ENCODE measurements at places on chromosomes 12 and 14.
A peak's percentile ranks its signal among the peaks of the same experiment; 100 is the strongest.

GRCh38 chr14:34324363-34324795 lies 137.7 kb downstream of the SPTSSA start:
- DNase-seq: peak; percentile 49

DNA sequence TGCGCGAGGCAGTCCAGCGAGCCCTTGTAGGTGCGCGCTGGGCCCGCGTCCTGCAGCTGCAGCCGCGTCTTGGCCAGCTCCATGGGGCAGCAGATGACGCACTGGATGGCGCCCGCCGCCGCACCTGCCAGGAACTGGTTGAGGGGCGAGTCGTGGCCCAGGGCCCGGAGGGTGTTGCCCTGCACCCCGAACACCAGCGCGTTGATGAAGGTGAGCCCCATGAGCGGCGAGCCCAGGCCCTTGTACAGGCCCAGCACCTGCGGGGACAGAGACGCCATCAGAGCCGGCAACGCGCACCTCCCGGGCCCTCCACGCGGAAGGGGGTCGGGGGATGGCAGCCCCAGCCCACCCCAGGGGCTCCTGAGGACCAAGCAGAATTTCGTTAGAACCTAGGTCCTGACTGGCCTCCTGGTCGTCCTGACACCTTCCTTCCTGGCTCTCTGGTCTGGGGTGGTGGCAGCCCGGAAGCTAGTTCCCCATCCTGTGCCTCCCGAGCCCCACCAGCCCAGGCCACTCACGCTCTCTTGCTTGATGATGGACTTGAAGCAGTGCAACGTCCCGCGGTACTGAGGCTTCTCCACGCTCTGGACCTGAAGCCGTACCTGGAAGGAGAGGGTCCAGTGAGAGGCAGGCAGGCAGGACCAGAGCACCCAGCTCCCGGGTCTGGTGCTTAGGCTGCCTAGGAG lies 13.3 kb downstream of the SLC25A29 start:
- no peak for DNase-seq

DNA sequence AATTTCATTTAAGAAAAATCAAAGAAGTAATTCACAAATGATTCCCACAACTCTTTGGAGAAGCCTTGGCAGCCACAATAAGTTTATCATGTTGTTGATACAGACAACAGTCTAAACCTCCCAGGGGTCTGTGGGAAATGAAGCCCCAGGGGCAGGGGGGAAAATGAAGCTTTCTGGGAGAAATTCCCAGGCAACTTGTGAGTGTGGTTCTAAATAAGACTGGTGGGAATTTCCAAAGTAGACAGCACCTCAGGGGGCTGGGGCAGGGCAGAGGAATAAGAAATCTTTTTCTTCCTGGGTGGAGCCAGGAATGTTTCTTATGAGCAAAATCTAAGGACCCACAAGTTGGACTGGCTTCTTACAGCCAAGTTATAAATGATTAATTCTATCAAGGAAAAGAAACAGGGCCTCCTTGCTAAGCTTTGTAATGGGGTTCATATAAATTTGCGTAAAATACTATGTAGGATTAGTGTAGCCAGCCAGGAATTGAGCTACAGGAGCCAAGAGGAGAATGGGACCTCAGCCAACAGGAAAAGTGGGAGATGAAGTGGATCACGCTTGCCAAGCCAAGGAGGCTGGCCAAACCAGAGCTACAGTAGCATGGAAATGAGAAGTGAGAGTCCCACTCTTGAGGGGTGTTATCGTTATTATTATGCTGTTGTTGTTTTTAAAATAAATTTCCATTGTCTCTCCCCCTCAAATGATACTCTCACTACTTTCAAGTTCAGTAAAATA lies 182.9 kb upstream of the FAR2 start:
- peak; percentile 92 for DNase-seq

DNA sequence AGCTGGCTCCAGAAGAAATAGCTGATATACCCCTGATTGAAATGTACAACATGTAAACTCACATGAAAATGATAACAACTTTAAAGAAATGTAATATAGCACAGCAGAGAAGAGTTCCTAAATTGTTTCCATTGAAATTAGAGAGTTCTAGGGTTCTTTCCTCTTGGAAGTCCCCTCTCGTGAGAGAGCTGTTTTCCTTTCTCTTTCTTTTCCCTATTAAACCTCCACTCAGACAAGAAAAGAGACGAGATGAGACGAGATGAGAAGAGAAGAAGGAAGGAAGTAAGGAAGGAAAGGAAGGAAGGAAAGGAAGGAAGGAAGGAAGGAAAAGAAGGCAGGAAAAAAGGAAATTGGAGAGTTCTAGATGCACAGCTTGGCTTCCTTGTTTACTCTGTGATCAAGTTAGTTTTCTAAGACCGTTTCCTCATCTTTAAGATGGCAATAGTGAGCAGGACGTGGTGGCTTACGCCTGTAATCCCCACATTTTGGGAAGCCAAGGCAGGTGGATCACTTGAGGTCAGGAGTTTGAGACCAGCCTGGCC lies 11.9 kb downstream of the DRAM1 start:
- no peak for DNase-seq

GRCh38 chr14:36655571-36655962 lies 6.1 kb upstream of the PAX9 start:
- DNase-seq: no peak

GRCh38 chr12:80892597-80893445 lies 44.9 kb downstream of the LIN7A start:
- no peak for DNase-seq

GRCh38 chr14:34980337-34980900 lies 2.4 kb upstream of the SRP54 start:
- DNase-seq: no peak

GRCh38 chr12:49582850-49583249 lies 14.9 kb upstream of the MCRS1 start:
- no peak for DNase-seq

DNA sequence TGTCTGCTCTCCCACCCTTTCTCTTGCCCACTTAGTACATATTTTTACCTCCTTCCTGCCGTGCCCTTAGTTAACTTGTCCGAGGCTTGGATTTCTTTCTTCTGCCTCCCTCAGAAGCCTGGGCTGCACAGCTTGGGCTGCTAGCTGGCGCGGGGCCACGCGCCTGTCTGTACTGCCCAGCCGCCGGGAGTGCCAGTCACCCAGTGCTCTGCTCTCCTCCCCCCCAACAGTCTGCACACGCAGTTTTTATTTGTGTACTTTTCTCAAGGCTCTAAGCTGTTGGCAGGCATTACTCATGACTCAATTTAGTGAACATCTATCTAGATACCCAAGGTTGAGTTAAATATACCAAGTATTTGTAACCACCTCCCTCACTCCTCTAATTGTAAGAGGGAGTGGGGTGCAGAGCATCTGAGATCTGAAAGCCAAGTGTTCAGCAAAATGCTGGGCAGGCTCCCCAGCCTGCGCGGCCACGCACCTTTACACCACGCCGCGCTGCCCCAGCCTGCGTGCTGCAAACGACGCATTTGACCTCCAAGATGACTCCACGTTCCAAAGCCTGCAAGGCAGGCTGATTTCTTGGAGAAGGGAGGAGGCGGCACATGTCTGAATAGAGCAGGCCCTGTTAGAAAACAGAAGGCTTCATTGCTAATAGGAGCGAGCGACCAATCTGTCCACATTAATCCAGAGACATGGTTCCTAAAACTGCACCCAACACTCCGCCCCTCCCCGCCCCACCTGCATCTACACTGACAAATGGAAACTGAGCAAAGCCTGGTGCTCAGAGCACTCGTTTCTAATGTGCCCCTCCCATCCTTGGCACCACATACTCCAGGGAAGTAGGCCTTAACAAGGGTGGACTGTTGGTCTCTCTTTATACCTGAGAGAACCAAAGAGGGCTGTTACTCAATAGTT lies 18.2 kb upstream of the CACNA2D4 start:
- DNase-seq: peak; percentile 36

DNA sequence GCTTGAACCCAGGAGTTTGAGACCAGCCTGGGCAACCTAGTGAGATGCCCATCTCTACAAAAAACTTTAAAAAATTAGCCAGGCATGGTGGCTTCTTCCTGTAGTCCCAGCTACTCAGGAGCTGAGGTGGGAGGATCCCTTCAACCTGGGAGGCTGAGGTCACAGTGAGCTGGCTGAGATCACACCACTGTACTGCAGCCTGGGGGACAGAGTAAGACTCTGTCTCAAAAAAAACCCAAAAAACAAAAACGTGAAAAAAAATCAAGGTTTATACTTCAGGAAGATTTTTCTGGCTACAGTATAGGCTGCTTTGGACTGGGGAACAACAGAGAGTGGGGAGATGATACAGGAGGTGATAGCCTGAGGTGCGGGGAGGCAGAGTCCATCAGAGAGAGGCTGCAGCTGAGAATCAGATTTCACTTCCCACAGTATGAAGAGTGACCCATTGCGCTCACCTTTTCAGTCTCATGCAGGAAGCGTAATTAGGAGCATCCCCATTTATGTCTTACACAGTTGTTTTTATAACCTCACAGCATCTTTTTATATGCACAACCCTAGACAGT lies 28.9 kb downstream of the DNAH10 start:
- DNase-seq: no peak

GRCh38 chr14:71321574-71322315 lies 414.5 kb downstream of the PCNX1 start:
- DNase-seq: peak; percentile 95

DNA sequence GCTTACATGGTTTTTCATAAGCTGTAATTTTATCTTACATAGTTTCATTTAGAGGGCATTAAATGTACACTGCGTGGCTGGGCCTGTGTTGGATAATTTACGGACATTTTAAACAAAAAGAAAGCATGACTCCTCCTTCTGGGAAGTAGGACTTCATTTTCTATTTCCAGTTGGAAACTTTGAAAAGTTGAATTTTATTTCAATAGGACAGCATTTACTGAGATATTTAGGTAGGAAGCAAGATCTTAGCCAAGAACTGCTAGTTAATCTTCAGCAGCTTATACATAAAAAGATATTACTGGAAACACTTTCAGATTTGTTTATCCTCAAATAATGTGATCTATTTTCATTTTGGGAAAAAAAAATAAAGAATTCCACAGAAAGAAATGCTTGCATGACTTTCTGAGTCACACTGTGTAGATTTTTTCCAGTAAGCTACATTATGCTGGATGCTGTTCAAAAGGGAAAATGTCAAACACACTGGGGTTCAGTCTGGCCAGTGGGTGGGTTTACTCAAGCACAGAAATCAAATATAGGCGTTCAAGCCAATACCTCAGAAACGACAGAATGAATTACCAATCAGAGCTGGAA lies 239.4 kb upstream of the KRR1 start:
- no peak for DNase-seq

DNA sequence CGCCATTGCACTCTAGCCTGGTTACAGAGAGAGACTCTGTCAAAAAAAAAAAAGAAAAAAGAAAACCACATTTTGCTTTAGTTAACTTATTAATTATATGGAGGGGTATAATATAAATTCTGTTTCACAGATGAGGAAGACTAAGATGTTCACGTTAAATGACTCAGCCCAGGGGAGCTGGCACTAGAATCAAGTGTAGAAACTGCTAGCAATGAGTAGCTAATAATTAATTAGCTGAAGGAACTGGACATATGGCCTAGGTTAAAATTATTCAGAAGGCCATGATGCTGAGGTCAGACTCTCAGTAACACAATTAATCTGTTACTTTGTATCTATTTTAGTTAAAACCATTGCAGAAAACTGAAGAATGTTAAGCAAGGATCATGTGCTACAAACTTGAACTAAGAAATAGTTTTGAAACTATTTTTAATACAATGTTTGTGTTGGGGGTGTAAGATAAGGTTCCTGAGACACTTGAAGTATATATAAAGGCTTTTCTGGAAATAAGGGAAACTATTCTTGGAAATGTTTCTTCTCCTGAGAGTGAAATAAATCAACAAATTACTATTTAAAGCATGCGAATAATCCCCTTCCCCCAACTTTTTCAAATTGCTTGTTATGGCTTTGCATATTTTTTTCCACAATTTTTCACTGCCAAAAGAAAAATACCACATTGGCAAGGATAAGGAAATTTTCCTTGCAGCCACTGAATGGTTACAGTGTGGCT lies 589.3 kb downstream of the SOX5 start:
- DNase-seq: no peak

- no peak for DNase-seq
Observed at GRCh38 chr12:15931590-15932053, 20.5 kb downstream of the DERA start.

GRCh38 chr14:52481864-52482263 lies 70.4 kb downstream of the TXNDC16 start:
- peak; percentile 33 for DNase-seq

GRCh38 chr14:30756594-30756993 lies 117.8 kb upstream of the COCH start:
- DNase-seq: no peak

- DNase-seq: peak; percentile 87
Observed at GRCh38 chr12:102950107-102950949, 7.1 kb upstream of the ASCL1 start.

DNA sequence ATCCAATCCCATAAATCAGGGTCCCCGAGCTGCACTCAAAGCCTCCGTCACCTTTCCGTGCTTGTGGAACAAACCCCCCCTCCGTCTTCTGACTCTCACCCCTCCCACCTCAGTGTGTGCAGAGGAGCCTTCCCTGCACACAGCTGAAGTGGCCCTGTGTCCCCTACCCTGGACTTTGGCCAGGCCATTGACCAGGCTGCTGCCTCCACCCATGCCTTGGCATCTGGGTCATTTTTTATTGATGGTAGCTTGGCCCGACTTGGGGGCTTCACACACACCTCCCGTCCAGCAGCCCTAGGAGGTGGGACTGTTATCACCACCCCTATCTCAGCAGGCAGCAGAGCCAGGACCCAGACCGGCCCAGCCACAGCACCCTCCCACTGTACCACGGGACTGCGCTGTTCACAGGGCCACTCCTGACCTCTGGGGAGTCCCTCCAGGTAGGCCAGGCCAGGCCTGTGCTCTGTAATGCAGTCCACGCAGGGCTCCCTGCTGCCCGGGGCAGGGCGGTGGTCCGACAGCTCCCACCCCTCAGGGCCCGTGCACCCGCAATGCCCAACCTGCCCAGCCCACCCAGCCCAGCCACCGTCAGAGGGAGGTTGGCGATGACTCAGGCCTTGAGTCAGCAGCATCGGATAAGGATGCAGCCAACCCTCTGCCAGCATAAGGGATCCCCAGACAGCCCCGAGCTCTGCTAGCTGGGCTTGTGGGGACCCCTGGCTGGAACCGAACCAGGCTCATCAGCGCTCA lies 9.2 kb upstream of the INF2 start:
- DNase-seq: no peak

GRCh38 chr12:2343681-2344080 lies 290.9 kb downstream of the CACNA1C start:
- no peak for DNase-seq

DNA sequence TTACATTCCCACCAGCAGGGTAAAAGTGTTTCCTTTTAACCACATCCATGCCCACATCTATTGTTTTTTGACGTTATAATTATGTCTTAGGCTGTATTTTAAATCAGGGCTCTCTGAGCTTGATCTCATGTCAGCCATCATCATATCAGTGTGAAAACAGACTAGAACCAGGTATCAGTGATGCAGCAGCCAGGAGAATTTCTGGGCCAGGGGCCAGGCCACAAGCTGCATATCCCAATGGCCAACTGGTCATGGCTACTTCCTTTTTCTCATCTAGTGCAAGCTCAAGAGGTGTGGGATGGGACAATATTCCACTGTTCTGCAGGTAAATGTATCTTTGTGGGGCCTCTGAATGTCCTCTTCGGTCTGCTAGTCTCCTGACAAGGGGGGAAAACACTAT lies 125.1 kb downstream of the CRADD start:
- peak; percentile 74 for DNase-seq

GRCh38 chr14:59018460-59018859 lies 170.0 kb upstream of the DAAM1 start:
- no peak for DNase-seq

- DNase-seq: peak; percentile 77
Observed at GRCh38 chr12:13278249-13278787, 81.8 kb downstream of the EMP1 start.
